HS-5 (cell line): ENCODE measurements at places on chromosomes 2 and 18.

DNA sequence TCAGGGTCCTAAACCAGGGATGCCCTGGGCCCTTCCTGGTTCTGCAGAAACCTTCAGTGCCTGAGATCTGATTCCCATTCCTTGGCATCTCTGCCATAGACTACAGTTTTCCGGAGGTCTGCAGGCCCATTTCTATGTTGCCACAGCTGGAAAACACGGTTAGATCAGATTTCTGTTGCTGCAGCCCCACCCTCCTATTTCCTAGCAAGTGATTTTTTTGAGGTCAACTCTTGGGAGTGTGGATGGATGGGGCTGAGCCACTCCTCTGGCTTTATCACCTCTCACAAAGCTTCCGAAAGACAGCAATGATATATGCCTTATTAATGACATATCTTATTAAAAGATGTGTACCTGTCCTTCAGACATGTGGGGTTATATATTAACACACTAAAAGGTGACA lies 56.3 kb downstream of the ZAP70 start:
- DNase-seq: no peak

DNA sequence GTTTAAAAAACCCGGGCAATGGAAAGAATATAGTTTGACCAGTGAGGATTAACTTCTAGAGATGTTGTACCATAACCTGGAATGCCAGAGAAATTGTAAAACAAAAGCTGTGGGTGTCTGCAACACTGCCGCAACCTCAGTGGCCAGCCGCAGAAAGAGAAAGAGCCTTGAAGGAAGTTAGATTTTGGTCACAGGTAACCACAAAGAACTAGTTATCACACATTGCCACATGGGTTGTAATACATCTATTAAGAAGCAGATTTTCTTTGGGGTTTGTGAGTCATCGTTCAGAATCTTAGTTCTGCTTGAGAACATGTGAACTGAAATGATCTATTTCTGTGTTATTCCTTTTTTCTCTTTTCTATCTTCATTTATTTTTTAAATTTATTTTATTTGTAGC lies 222.9 kb upstream of the AGAP1 start:
- peak; percentile 52 for DNase-seq

GRCh38 chr2:173647681-173648311 lies 293.1 kb downstream of the CDCA7 start:
- DNase-seq: no peak

DNA sequence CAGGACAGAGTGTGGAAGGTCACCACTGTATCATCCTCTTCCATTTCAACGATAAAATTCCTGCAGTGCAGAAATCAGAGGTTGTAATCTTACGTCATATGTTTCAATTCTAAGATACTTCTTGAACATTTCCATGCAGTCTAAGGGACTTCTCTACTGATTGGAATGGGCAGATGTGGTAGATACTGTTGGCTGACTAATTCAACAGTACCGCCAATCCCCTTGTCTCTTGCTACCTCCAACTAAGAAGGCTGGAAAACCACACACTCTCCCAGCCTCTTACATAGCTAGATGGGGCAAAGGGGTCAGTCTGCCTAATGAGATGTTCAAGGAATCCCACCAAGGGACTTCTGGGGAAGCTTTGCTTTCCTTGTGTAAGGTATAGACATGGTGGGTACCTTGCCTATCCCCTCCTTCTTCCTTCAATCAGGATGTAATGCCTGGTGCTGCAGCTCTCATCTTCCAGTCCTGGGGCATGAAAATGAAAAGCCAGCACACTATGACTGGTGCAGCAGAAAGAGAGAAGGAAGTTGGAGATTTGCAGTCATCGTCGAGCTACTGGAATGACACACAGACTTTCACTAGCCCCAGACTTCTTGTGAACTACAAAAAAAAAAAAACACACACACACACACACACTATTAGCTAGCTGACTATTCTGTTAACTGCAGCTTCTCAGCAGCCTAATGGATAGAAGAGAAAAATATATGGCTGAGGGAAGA lies 84.1 kb downstream of the ALPK2 start:
- DNase-seq: no peak

- no peak for DNase-seq
Observed at GRCh38 chr2:213281156-213281555, 3.1 kb upstream of the SPAG16 start.

DNA sequence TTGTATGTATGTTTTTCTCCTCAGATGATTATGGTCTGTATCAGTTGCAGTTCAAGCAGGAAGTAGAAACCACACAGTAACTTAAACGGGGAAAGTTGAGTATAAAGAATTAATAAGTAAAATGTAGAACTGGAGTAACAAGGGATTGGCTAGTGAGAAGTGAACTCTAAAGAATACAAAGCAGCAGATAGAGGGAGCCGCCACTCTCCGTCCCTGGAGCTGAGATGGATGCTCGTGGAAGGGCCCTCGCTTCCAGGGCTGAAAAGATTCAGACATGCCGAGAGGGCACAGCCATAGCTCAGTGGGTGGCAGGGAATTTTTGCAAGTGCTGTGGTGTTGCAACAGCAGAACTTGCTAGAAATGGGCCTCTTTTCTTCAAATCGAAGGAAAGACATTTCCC lies 155.8 kb downstream of the COL6A3 start:
- no peak for DNase-seq

- no peak for DNase-seq
Observed at GRCh38 chr2:51265539-51265938, 233.6 kb upstream of the NRXN1 start.

- no peak for DNase-seq
Observed at GRCh38 chr18:24234330-24234729, 95.5 kb downstream of the CABYR start.

DNA sequence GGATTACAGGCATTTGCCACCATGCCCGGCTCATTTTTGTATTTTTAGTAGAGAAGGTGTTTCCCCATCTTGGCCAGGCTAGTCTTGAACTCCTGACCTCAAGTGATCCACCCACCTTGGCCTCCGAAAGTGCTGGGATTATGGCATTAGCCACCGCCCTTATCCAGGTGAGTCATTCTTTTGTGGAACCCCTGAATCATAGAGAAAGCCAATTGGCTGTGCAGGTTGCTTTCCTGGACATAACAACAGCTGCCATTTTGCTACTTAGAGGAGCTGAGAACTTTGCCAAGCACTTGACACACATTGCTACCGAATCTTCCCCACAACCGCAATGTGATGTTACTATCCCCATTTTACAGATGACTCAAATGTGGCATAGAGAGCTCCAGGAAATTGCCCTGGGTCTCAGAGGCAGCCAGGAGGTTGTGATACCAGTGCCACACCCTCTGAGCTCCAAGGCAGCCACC lies 36.0 kb downstream of the SETBP1 start:
- DNase-seq: no peak

DNA sequence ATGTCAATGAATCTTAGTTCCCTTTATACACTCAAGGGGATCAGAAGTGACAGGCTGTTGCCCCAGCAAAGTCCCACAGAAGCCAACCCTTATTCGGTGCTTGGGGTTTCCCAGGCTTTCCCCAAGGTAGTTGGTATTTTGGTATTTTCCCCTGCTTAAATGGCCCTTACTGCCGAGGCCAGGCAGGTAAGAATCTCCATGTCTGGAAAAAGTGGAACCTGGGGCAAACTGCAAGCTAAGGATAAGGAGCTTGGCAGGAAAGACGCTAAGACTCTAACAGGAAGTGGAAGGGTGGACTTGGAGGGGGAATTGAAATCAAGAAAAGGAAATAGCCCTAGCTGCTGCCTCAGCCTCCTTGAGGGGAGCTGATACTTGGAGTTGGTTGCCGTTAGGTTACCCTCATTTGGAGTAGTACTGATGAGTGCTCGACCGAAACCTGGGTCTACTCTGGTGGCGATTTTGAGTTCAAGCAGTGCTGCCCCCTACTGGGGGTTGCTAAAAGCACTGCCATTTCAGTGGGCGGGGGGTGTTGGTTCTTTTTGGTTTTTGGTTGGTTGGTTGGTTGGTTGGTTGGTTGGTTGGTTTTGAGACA lies 3.3 kb upstream of the GPBAR1 start:
- no peak for DNase-seq

DNA sequence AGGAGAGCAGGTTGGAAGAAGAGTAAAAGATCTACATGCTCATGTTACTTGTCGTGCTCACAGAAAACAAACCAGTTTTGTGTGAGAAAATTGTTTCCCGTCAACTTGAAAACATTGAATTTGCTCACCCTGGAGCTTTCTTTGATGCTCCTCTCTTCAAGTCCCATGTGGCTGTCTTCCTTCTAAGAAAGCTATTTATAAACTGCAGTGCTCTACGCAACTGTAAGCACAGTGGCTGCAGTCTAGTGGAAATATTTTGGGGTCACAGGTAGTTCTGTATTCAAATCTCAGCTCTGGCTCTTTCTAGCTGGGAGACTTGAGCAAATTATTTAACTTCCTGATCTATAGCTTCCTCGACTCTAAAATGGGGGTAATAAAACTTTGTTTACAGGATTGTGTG lies 211.8 kb downstream of the PLCL1 start:
- no peak for DNase-seq

DNA sequence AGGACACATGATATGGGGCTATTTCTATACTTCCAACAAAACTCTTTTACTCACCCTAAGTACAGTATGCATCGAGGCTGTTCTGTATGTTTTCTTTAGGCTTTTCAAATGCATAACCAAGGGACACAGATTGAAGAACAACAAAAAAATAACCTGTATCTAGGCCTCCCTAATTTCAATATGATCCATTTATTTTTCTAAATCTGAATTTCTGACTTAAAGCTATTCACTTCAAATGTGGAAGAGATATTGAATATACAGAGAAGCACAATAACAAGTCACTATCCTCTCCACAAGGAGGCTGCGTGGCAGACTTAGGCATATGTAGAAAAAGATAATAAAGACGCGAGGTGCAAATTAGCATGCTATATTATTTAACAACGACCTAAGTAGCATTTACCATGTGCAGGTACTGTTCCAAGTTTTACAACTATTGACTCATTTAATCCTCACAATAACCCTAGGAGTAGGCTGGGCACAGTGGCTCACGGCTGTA lies 39.3 kb upstream of the MFF start:
- DNase-seq: no peak

DNA sequence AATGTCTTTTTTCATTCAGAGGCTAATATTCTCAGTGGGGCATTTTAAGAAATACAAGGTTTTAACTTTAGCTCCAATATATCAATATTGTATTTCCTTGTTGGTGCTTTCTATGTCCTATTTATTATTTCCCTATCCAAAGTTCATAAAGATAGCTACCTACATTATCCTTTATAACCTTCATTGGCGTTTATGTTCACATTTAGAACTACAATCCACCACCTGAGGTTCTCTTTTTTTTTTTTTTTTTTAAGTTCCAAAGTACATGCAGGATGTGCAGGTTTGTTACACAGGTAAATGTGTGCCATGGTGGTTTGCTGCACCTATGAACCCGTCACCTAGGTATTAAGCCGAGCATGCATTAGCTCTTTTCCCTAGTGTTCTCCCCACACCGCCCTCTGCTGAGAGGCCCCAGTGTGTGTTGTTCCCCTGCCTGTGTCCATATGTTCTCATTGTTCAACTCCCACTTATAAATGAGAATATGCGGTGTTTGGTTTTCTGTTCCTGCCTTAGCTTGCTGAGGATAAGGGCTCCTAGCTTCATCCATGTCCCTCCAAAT lies 694.6 kb downstream of the SUCLG1 start:
- no peak for DNase-seq

DNA sequence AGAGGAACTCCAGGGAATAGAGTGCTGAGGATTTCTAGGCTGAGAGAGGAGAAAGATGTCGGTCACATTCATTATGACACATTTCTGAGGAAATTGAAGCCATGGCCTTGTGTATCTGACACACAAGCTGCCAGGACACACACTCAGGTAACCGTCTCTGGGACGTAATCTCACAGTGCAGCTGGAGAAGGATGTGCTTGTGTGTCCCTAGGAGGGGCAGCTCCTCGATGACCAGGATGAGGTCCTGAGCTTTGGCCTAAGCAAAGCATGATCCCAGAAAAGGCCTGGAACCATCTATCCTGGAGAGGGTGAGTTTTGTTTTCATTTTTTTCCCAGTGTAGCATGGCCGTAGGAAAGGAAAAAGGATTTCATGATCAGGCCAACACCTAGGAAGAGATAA lies 102.2 kb downstream of the CAPN13 start:
- DNase-seq: no peak

GRCh38 chr2:105329561-105330495 lies at the start of gene TGFBRAP1:
TGFBRAP1 (minus strand) TSS chr2:105329735; CDS start chr2:105308301, 21,434 bp downstream.
- DNase-seq: no peak

DNA sequence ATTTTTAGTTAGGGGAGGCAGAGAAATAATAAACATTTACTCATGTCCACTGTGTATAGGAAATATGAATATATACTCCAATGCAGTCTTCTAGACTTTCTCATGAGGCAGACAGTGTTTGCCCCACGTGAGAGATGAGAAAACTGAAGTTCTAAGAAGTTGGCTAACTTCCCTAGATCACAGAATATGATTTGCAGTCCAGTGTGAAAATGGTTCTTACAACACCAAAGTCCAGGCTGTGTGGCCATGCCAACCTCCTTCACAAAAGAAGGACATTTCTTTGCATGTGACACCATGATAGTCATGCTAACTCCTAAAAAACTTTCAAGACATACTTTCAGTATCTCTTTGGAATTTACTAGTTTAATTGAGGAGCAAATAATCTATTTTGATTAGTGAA lies 143.7 kb downstream of the IRS1 start:
- DNase-seq: no peak

- no peak for DNase-seq
Observed at GRCh38 chr18:74651327-74652128, 53.9 kb downstream of the ZNF407 start.

DNA sequence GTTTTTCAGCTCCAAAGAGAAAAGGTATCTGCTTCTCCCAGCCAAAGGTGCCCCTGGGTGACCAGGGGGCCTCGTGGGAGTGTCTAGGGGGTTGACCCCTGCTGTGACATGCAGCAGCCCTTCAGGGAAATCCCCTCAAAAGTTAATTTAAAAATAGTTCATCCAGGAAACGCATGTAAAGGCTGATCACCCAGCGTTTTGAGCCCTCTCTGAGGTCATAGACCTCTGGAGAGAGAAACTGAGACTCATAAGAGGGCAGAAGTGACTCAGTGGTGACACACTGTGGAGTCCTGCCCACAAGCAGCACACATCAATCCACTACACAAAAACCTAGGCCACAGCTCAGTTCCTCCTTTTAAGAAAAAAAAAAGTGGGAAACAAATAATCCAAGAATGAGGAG lies 11.9 kb downstream of the GAL3ST2 start:
- DNase-seq: no peak

DNA sequence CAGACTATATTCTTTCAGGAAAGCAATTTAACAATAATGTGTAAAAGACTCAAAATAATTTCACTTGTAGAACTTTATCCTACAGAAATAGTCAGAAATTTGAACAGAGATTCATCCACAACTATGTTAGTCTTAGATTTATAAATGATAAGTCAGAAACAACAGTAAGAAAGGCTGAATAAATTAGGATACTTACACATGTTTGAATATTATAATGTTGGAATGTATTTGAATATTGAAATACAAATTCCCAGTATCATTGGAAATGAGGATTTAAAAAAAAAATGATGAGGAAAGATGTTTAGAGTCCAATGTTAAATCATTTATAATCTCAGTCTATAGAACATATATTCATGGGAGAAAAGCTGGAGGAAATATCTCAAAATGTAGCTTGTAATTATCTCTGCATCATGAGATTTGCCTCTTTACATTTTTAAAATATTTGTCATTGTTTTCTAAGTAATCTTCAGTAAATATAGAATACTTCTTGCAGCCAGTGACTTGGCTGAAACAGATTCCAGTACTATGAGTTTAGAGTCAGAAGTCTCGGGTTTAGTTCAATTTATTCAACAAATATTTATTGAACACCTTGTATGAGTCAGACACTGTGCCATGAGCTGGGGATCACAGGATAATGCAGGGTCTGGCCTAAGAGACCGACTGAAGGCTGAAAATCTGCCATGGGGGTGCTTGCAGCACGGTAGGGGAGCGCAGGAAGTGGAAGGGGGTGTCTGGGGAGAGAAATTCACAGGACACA lies 32.3 kb downstream of the CXCR4 start:
- DNase-seq: peak; percentile 24
